Astrocyte (in vitro differentiated cells and primary cell): ENCODE measurements at places on chromosomes 7 and 10. TPM values are rescaled to one million over a fixed set of nuclear protein-coding genes. Genes with fewer than 3 reads are reported as not detected.
A peak's percentile ranks its signal among the peaks of the same experiment; 100 is the strongest.

The ANKRD61 gene
- total RNA-seq: 0.18 and 0.31 TPM in 2 replicates

GRCh38 chr7:44372560-44373417, 47.4 kb upstream of the CAMK2B start:
- DNase-seq: no peak

DNA sequence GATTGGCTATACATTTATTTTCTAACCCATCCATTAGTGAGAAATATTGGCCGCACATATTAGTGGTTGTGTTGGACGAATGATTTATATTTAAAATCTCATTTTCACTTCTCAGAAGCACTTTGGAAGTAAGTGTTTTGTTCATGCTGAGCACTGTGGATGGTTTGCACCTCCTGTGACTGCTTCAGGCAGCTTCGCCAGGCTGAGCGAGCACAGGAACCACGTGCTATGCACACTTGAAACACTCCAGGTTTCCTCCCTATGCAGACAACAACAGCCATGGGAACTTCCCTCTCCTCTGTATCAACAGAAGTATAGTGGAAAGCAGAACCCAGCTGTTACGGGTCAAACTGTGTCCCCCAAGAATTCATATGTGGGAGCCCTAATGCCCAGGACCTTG, 67.3 kb upstream of the WDR11 start:
- DNase-seq: no peak

GRCh38 chr7:99267841-99268576, 4.6 kb upstream of the MYH16 start:
- peak; percentile 83 for DNase-seq

The ITGA8 gene
- total RNA-seq: not detected in 2 replicates

The NPVF gene
- total RNA-seq: not detected in 2 replicates

The FAM185A gene
- total RNA-seq: 4.6 and 4.9 TPM in 2 replicates

GRCh38 chr10:122252805-122253204, 18.3 kb upstream of the BTBD16 start:
- DNase-seq: peak; percentile 20

- DNase-seq: no peak
Observed at GRCh38 chr7:18535810-18536415, 40.4 kb downstream of the HDAC9 start.

The MYPN gene
- total RNA-seq: 0.11 and 0.14 TPM in 2 replicates

GRCh38 chr7:69190025-69190424, 408.2 kb upstream of the AUTS2 start:
- no peak for DNase-seq

DNA sequence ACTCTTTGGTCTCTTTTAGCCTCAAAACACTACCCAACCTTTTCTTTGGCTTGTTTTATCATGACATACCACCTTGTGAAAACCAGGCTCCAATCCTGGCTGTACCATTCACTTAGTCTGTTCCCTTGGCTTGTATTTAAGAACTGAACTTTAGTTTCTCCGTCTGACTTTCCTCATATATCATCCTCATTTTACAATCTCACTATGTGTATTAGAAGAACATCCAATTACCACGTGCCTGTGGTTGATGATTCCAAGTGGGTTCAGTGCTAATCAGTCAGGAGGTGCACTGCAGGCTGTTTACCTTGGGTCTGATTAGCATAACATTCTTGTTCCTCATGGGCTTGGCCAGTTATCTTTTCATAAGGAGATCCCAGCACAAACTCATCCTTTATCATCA, 144.8 kb upstream of the KLF14 start:
- DNase-seq: peak; percentile 61

- DNase-seq: no peak
Observed at GRCh38 chr7:145339319-145339718, 503.5 kb upstream of the TPK1 start.

DNA sequence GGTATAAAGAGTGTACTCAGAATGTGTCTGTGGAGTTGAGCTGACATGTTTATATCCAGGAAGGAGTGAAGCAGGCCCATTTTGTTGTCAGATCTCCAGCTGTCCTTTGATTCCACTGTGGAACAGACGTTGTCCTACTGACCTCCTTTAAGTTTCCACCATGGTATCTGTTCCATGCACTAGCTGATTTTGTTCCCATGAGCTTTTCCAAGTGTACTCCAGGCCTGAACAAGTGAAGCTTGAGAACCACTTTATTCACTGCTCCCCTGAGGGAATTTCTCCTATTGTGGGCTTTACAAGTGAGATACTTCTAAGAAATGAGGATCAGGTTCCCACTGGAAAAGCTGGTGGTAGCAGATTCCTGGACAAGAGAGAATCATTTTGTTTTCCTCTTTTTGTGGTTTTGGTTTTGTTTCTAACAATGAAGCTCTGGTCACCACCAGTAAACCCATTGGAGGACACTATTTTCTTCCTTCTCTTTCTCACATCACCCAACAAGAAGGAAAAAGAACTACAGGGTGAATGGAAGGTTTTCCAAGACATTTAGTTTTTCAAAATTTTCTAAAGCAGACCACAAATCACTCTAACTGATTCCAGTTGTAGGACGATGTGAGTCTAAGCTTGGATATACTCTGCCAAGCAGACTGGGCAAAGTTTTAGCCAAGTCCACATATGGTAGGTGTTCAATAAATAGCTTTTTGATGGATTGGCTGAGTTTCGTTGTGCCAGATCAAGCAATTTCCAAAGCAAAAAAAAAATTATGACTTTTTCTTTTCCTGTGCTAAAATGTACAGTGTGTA, 144.2 kb downstream of the JCAD start:
- peak; percentile 34 for DNase-seq

The AKR1C4 gene
- not detected in 2 replicates for total RNA-seq

The SLC39A12 gene
- total RNA-seq: not detected in 2 replicates

The FGL2 gene
- total RNA-seq: not detected in 2 replicates

GRCh38 chr10:96292971-96293920, 11.0 kb upstream of the DNTT start:
- peak; percentile 7 for DNase-seq

DNA sequence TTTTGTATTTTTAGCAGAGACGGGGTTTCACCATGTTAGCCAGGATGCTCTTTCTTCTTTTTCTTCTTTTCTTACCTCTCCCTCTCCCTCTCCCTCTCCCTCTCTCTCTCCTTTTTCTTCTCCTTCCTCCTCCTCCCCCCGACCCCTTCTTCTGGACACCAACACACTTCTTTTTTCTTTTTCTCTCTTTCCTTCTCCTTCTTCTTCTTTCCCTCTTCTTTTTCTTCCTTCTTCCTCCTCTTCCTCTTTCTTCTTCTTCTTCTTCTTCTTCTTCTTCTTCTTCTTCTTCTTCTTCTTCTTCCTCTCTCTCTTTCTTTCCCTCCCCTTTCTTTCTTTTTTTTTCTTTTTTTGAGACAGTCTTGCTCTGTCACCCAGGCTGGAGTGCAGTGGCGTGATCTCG, 14.0 kb downstream of the MMD2 start:
- no peak for DNase-seq

- peak; percentile 68 for DNase-seq
Observed at GRCh38 chr10:43420369-43421200, 11.6 kb upstream of the HNRNPF start.

DNA sequence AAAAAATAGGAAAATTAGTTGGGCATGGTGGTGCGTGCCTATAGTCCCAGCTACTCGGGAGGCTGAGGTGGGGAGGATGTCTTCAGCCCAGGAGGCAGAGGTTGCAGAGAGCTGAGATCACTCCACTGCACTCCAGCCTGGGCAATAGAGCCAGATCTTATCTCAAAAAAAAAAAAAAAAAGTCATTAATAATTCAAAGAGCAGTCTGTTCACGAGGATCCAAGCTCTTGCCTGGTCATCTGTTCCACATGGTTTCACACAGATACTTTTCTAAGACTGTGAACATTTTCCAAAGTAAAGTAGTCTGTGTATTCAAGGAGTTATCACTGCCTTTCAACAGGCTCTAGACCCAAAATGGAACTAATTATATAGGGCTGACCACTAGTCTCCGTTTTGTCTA, 86.9 kb downstream of the ZNF277 start:
- peak; percentile 20 for DNase-seq

The AGAP5 gene
- total RNA-seq: 3.4 and 5.1 TPM in 2 replicates

The CPA4 gene
- total RNA-seq: 98.6 and 111 TPM in 2 replicates

The EGR2 gene
- total RNA-seq: 12.1 and 22.9 TPM in 2 replicates

GRCh38 chr10:103804871-103805270, 50.5 kb downstream of the SH3PXD2A start:
- no peak for DNase-seq

The WEE2 gene
- not detected in 2 replicates for total RNA-seq

DNA sequence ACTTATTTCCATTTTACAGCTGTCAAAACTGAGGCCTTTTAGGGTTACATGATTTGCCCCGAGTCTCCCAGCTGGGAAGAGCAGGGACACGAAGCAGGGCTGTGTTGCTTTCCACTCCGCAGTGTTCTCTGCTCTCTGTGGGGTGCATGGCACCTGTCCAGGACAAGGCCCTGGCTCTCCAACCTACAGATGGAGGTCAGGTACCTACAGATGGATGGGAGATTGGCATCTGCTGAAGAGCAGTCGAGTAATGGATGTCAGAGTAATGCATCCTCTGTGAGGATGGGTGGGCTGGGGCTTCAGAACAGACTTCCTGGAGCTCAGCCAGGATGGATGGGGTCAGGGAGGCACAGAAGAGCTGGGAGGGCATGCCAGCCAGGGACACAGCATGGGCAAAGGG, 85.0 kb downstream of the EMX2 start:
- DNase-seq: no peak

The HOXA1 gene
- 0.23 TPM in 1 of 2 replicates, not detected in the other for total RNA-seq

DNA sequence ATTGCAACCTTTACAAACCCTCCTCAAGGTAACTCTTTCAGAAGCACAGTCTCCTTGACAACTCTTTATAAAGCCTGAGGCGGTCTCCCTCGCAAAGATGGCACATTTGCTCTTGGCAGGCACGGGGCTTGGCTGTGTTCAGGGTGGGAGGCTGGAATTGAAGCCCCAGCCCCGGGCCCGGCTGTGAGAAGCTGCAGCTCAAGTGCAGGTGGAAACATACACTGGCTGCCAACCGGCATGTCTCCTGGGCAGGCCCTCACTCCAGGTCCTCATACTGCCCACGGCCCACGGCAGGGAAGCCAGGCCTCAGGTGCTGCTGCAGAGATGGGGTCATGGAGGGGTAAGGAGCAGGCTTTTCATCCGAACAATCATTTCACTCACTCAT, 194.5 kb downstream of the TCERG1L start:
- DNase-seq: no peak

The CAV1 gene
- 384 and 472 TPM in 2 replicates for total RNA-seq
